HCT116 (cell line): ENCODE measurements at places on chromosomes 7 and 10.

- no peaks in the 10 kb centered on the region for H3K36me3 ChIP-seq
- no peak overlapping the region for H3K27ac ChIP-seq
- no peak for DNase-seq
- H3K27me3 ChIP-seq, result no peaks in the 10 kb centered on the region
- H3K4me1 ChIP-seq, result no peaks in the 10 kb centered on the region
- no peak overlapping the region for H3K4me3 ChIP-seq
Measured at GRCh38 chr7:157408258-157409101, 71.7 kb downstream of the DNAJB6 start.

GRCh38 chr10:131816157-131816775 lies 84.5 kb upstream of the PPP2R2D start:
- DNase-seq, result no peak
- H3K4me3 ChIP-seq, result no peak overlapping the region
- H3K27ac ChIP-seq, result no peak overlapping the region
- H3K36me3 ChIP-seq, result no peaks in the 10 kb centered on the region
- no peaks in the 10 kb centered on the region for H3K4me1 ChIP-seq

GRCh38 chr7:41503438-41503837 lies 199.5 kb downstream of the INHBA start:
- H3K4me1 ChIP-seq, result no peaks in the 10 kb centered on the region
- no peak overlapping the region for H3K4me3 ChIP-seq
- no peaks in the 10 kb centered on the region for H3K27me3 ChIP-seq
- H3K27ac ChIP-seq, result no peak overlapping the region

DNA sequence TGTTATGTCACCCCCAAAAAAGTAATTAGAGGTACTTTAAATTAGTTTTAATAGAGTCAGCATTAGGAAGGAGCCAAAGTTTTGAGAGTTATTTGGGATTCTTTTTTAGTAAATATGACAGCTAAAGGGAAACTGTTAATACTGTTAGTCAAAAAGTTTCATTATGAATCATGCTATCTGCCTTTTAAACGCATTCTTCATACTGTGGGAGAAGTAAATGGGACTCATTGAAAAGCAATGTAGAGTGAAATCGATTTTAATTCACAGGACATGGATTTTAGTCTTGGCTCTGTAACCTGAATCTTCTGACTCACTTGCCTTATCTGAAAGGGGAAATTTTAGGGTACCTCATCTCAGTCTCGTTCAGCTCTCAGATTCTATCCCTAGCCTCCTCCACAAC lies 105.1 kb downstream of the AASS start:
- H3K4me1 ChIP-seq, result no peaks in the 10 kb centered on the region
- no peak overlapping the region for H3K27ac ChIP-seq
- no peaks in the 10 kb centered on the region for H3K27me3 ChIP-seq
- no peak for DNase-seq
- no peak overlapping the region for H3K4me3 ChIP-seq
- H3K36me3 ChIP-seq, result no peaks in the 10 kb centered on the region

DNA sequence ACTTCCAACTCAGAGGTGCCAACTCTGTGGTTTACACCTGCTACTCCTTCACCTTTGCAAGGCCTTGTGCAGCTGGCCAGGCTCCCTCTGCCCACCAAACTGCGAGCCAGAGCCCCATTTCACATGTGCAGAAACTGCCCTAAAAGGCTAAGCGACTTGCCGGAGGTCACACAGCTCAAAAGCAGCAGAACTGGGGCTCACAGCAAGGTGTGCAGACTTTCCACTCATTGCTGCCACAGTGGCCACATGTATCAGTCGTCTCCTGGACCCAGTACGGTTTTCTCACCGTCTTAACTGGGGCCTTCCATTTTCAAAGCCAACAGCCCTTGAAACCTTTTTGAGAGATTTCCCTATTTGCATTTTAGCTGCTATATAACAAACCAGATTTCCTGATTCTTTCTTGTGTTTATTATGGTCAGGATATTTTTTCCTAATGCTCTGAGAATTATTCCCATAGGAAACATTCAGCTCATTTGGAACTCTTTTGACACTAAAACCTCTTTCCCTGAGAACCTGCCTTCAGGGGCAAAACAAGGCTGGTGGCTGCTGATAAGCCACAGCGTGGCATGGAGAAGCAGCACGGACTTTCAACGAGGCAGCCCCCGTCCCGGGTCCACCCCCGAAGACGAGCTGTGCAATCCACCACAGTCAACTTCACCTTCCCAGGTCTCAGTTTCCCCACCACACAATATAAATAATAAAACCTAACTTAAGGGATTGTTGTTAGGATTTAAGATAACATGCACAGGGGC lies 29.9 kb downstream of the SORBS1 start:
- no peak overlapping the region for H3K27ac ChIP-seq
- no peak overlapping the region for H3K4me3 ChIP-seq
- peaks cover 15% of the 10 kb centered on the region for H3K4me1 ChIP-seq
- DNase-seq, result no peak
- no peaks in the 10 kb centered on the region for H3K27me3 ChIP-seq

- no peak for DNase-seq
- no peaks in the 10 kb centered on the region for H3K36me3 ChIP-seq
- H3K4me3 ChIP-seq, result no peak overlapping the region
- H3K4me1 ChIP-seq, result no peaks in the 10 kb centered on the region
Measured at GRCh38 chr10:71092812-71093401, 119.5 kb upstream of the UNC5B start.

GRCh38 chr7:66296001-66296521 lies 90.9 kb downstream of the TPST1 start:
- H3K27ac ChIP-seq, result no peak overlapping the region
- no peaks in the 10 kb centered on the region for H3K36me3 ChIP-seq
- no peak overlapping the region for H3K4me3 ChIP-seq

- H3K4me3 ChIP-seq, result no peak overlapping the region
- H3K27me3 ChIP-seq, result no peaks in the 10 kb centered on the region
- no peaks in the 10 kb centered on the region for H3K36me3 ChIP-seq
- H3K27ac ChIP-seq, result no peak overlapping the region
- no peak for DNase-seq
- no peaks in the 10 kb centered on the region for H3K4me1 ChIP-seq
Measured at GRCh38 chr7:34198231-34198641, 292.9 kb downstream of the BMPER start.

GRCh38 chr10:95716866-95717265 lies 23.1 kb upstream of the TCTN3 start:
- no peak for DNase-seq
- H3K27ac ChIP-seq, result no peak overlapping the region
- H3K4me3 ChIP-seq, result no peak overlapping the region
